ENCODE measurements at places on chromosomes 2 and 18. TPM values are rescaled to one million over a fixed set of nuclear protein-coding genes. Genes with fewer than 3 reads are reported as not detected.

HNMT gene
- total RNA-seq = 1.2 TPM

TMEM198 gene
- 1.0 TPM for total RNA-seq

ZFP36L2 gene
- 137 TPM for total RNA-seq

TMEM169 gene
- 0.11 TPM for total RNA-seq

RIT2 gene
- total RNA-seq = not detected

GKN1 gene
- total RNA-seq = not detected

CDH7 gene
- not detected for total RNA-seq

TGFBRAP1 gene
- total RNA-seq = 18.8 TPM

KCNS3 gene
- 5.1 TPM for total RNA-seq

LYPD6B gene
- 7.7 TPM for total RNA-seq

FARP2 gene
- 34.3 TPM for total RNA-seq

CYBRD1 gene
- total RNA-seq = 33.0 TPM

BUB1 gene
- total RNA-seq = 55.9 TPM

EMILIN2 gene
- 0.42 TPM for total RNA-seq

SIGLEC15 gene
- 0.18 TPM for total RNA-seq

TUBA3D gene
- not detected for total RNA-seq

KIAA2012 gene
- not detected for total RNA-seq

ALLC gene
- total RNA-seq = not detected

CIDEA gene
- total RNA-seq = 12.5 TPM

SLC38A11 gene
- not detected for total RNA-seq

ST6GAL2 gene
- total RNA-seq = 0.03 TPM

Measured in foreskin keratinocyte (primary cell).